ENCODE measurements at places on chromosomes 1 and 21. TPM values are rescaled to one million over a fixed set of nuclear protein-coding genes. Genes with fewer than 3 reads are reported as not detected.

The EDARADD gene
- 35.4 TPM for total RNA-seq

The HENMT1 gene
- 23.0 TPM for total RNA-seq

The MPL gene
- total RNA-seq = not detected

The ADORA1 gene
- 8.5 TPM for total RNA-seq

The OR14K1 gene
- total RNA-seq = not detected

DNA sequence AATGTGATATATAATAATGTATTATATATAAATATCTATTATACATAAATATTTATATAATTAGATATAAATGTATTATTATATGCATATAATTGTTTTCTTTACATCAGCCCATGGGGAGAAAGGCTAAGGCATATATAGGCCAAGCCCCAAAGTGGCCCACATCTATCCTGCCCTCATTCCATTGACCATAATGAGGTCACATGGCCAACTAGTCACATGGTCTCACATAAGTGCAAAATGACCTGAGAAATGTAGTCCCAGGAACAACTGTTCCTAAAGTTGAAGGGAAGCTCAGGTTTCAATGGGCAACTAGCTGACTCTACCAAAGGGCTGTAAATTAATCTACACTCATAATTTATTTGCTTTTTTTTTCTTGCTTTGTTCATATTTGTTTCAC lies 14.5 kb upstream of the CCDC185 start:
- no peak for DNase-seq

- no peak for DNase-seq
Measured at GRCh38 chr1:68157416-68157815, 74.9 kb downstream of the WLS start.

DNA sequence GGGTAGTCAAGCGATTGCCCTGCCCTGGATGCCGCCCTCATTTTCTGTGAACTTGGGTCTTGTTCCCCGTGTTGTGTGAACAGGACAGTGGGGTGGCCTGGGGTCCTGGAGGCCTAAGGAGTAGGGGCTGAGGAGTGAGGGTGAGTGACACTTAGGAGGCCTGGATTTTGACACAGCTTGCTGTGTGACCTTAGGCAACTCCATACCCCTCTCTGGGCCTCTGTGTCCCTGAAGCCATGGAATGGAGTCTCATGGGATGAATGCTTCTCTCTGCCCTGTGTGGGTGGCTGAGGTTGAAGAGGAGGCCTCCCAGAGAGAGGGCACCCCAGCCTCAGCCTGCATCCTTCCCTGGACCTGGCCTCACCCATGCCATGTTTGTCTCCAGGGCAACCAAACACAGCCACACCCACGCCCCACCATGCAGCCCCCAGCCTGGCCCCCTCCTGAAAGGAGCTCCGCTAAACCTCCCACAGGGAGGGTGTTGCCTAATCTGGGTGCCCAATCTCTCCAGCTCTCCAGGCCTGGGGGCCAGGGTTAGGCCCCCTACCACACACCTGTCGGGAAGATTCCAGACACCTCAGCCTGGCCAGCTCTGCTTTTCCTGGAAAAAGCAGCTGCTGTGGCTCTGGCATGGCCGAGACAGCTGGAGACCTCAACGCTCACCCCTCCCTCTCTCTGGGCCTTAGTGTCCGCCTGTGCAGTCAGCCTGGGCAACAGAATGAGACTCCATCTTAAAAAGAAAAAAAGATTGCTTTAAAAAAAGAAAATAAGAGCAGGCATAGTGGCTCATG lies 9.9 kb downstream of the MYOM3 start:
- no peak for DNase-seq

- DNase-seq = no peak
Measured at GRCh38 chr1:6328696-6329095, 64.9 kb downstream of the ACOT7 start.

GRCh38 chr1:148372731-148373130 lies 110.4 kb downstream of the PPIAL4G start:
- no peak for DNase-seq

GRCh38 chr1:224724566-224724965 lies 108.4 kb downstream of the CNIH3 start:
- DNase-seq = no peak

DNA sequence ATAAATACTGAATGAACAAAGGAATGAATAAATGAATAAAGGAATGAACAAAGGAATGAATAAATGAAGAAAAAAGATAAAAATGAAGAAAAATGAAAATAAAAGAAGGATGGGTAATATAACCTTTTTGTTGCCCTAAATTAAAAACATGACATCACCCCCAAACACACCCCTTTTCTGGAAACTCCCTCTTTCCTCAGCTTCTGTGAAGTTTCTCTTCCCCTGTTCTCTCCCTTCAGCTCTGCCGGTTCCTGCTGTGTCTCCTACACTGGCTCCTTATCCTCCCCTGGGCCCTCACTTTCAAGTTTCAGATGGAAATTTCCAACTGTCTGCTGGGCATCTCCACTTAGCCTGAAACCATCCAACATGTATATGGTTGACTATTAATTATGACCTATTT lies 37.9 kb downstream of the RAB3B start:
- DNase-seq = no peak

- DNase-seq = no peak
Measured at GRCh38 chr1:77385551-77385950, 103.7 kb downstream of the AK5 start.

DNA sequence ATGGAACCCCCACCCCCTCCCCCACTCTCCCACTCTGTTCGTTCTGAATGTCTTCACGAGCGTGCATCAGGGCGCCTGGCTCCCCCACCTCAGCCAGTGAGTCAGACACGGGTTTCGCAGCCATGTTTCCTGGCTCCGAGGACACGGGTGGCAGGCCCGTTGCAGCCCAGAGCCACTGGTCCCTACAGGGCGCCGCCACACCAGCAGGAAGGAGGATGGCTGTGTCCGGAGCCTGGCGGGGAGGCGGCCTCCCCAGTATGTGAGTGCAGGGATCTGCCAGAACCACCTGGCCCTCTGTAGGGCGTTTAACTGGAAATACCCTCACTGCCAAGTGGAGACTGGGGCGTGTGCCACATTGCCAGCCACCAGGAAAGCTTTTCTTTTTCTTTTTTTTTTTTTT lies 18.5 kb downstream of the CSTB start:
- DNase-seq = no peak

GRCh38 chr1:91549041-91549735 lies 48.5 kb downstream of the CDC7 start:
- DNase-seq = no peak

- DNase-seq = no peak
Measured at GRCh38 chr1:2610036-2610959, 22.5 kb downstream of the MMEL1 start.

DNA sequence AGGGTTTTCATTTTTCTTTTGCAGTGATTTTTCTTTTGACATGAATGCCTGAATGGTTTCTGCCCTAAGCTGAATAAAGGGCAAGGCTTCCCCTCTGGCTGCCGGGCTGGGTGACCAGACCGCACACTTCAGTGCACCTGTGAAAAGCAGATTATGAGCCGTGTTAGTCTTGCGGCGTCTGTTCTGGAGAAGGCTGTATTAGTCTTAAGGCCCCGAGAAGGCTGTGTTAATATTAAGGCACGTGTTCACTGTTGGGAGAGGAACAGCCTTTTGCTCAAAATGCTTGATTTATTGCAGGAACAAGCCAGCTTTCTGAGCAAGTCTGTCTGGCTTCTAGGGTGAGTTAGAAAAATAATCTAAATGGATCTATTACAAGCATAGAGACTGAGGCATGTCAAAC lies 54.7 kb upstream of the DNAH14 start:
- no peak for DNase-seq

DNA sequence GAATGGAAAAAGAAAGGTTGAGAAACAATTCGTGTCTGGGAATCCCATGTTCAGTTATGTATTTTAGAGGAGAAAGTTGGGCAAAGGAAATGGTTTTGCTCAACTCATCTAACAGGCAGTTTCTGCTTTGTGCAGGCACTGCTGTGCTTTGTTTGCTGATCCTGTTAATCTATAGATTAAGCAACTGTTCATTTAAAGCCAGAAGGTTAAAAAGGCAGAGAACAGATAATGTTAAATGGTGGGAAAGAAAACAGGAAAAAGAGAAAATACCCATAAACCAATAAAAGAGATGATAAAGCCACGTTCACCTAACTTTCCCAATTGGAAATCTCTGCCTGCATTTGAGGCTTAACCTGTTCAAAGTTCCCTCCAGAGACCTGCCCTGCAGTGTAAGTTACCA lies 70.0 kb downstream of the APP start:
- no peak for DNase-seq

- DNase-seq = no peak
Measured at GRCh38 chr1:12143631-12144155, 23.1 kb upstream of the TNFRSF1B start.

DNA sequence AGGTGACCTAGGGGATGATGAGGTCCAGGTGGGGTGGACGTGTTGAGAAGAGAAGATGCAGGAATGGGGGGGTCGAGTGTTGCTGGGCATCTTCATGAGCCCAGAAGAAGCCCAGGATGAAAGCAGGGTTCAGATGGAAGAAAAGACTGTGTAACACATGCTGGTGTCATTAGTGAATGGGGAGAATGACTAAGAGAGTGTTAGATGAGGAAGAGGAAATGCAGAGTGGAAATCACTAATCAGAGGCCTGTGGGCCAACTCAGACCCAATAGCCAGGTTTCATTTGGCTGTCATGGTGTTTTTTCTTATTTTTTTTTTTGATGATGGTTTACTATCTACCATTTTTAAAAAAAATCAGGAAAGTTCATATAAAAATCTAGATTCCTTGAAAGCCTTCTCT lies 180.8 kb upstream of the CAMK1G start:
- DNase-seq = no peak

- no peak for DNase-seq
Measured at GRCh38 chr1:56331207-56331891, 248.0 kb downstream of the PLPP3 start.
